Renal cortical epithelial cell (primary cell): ENCODE measurements at places on chromosomes 7 and 10. TPM values are rescaled to one million over a fixed set of nuclear protein-coding genes. Genes with fewer than 3 reads are reported as not detected.

- DNase-seq: no peak
Measured at GRCh38 chr7:70240873-70241272, 642.6 kb downstream of the AUTS2 start.

DNA sequence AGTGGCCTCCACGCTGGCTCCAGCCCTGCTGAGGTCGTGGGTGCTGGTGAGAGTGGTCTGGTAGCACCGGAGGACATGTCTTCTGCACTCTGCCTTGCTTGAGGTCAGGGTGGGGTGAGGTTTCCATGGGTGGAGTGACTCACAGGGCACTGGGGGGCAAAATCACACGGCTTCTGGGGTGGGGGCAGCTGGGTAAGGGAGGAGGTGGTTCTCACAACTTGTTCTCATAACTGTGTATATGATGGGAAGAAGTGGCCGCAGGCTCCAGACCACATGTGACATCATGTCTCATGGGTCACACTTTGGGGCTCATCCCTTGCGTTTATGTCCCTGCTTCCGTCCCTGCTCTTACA is 884 bp upstream of the PRF1 start:
- DNase-seq: no peak

- no peak for DNase-seq
Measured at GRCh38 chr10:19048891-19049290, 290 bp downstream of the MALRD1 start.

- DNase-seq: no peak
Measured at GRCh38 chr10:22649994-22650393, 64.4 kb downstream of the PIP4K2A start.

GRCh38 chr10:101453791-101454718 is 100.1 kb downstream of the BTRC start:
- DNase-seq: no peak

DNA sequence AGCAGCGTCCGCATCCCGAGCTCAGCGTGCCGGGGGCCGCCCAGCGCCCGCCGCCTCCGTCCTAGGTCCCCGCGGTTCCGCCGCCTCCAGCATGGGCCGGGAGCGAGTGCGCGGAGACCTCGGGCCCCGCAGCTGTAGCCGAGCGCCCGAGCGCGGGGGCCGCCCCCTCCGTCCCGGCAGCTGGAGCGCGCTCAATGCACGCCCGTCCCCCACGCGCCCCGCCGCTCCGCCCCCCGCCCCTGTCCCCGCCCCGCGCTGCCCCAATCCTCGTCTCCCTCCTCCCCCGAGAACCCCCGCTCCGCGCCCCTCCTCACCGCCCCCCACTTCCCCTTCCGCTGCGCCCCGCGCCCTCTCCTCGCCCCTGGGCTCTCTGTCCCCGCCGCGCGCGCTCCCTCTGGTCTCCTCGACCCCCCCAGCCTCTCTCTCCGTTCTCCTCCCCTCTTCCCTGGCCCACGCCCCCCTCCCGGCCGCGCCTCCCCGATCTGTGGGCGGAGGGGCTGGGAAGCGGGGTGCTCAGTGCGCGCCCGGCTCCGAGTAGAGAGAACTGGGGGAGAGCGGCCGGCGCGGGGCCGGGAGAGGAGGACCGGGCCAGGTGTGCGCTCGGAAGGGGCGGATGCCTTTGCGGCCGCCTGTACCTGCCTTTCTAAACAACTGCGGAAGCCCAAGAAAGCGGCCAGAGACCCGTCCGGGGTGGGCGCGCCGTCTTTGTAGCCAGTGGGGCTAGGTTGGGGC is at the start of gene VIPR2:
Gene VIPR2, minus strand, starts transcription at position 110 of the 732 bp plus-strand sequence. Its CDS starts 96 bp downstream, at position 14.
- no peak for DNase-seq

DNA sequence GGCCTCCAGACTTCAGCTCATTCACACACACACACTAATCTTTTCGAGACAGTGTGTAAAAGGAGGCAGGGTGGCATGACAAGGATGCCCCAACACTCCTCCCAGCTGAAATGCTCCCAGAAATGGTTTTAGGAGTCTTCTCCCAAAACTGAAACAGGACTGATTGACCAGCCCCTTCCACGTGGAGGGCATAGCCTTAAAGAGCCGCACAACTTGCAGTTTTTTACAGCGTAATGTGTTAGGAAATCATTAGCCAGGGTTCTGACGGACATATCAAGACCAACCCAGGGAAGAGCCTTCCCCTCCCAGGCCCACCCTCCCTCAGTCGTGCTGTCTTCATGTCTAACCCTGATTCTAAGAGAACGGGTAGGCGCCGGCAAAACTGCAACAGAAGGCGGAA is 224.6 kb downstream of the TNS3 start:
- DNase-seq: peak; percentile 53

GRCh38 chr10:118370499-118370898 is 28.4 kb upstream of the FAM204A start:
- no peak for DNase-seq

DNA sequence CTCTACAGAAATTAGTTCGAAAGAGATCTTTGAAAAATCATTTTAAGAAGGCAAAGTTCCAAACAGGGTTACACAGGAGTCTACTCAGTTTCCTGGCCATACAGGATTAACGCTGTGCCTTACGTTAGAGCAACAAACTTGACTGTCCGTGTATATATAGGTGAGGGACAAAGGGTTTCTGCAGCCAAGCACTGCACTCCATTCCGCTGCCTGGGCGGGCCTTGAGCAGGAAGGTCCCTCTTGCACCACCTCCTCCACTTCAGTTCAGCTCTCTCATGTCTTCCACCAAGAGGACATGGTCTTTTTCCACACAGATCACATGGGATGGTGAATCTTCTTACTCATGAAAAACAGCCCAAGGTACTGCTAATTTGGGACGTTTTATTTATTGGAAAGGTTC is 43.2 kb downstream of the MCMBP start:
- no peak for DNase-seq

DNA sequence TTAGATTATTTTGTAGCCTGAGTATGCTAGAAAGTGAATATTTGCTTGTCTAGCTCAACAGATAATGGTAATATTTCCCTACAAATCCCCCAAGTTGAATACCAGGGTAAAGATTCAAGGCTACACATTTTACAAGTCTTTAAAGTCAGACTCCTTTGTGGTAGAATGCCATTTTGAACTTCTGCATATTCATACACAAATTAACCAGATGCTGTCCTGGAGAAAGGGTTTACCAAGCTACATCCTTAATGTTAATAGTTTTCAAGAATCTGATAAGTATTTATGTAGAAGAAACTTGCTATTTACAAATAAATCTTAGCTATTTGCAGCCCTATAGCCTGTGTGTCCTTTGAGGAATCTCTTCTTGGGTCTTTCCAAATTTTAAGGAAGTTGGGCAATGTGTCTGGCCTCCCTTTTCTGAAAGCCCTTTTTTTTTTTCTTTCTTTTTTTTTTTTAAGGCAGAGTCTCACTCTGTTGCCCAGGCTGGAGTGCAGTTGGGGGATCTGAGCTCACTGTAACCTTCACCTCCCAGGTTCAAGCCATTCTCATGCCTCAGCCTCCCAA is 82.6 kb downstream of the CPEB3 start:
- no peak for DNase-seq

DNA sequence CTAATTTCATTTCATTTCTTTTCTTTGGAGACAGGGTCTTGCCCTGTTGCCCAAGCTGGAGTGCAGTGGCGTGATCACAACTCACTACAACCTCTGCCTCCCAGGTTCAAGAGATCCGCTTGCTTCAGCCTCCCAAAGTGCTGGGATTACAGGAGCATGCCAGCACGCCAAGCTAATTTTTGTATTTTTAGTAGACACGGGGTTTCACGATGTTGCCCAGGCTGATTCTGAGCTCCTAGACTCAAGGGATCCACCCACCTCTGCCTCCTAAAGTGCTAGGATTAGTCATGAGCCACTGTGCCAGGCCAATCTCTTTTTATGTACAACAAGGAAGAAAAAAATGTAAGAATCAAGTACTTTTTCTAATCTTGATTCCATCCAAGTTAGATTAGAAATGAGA is 10.7 kb upstream of the KMT2E start:
- peak; percentile 83 for DNase-seq

DNA sequence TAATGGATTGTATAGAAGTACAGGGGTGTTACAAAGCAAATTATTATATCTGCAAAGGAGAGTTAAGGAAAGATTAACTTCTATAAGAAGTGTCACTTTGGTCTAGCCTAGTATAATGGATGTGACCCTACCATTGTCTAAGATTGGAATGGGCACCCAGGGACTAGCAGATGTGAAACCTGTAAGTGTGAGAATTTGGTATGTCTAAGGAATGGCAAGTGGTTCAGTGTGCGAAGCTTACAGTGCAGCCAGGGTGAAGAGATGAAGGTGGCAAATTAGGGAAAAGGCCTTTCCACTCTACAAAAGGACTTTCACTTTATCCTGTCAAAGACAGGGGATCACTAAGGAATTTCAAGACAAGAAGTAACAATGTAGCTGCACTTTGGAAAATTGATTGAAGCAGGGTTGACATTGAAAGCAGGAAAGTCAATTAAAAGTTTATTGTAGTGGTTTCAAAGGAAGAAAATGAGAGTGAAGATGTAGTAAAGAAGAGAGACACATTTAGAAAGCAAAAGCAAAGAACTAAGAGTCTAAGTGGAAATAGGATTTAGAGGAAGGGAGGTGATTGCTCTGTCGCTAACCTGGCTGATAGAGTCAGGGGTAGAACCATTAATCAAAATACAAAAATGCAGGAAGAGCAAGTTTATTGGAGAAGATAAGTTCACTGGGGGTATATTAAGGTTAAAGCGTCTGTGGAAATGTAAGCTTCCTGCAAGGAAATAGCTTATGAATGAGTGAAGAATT is 47.4 kb downstream of the KCND2 start:
- no peak for DNase-seq

GRCh38 chr7:18294411-18294810 is 201.1 kb upstream of the HDAC9 start:
- DNase-seq: no peak

GRCh38 chr7:128915271-128915819 is 4.8 kb upstream of the KCP start:
- DNase-seq: no peak

DNA sequence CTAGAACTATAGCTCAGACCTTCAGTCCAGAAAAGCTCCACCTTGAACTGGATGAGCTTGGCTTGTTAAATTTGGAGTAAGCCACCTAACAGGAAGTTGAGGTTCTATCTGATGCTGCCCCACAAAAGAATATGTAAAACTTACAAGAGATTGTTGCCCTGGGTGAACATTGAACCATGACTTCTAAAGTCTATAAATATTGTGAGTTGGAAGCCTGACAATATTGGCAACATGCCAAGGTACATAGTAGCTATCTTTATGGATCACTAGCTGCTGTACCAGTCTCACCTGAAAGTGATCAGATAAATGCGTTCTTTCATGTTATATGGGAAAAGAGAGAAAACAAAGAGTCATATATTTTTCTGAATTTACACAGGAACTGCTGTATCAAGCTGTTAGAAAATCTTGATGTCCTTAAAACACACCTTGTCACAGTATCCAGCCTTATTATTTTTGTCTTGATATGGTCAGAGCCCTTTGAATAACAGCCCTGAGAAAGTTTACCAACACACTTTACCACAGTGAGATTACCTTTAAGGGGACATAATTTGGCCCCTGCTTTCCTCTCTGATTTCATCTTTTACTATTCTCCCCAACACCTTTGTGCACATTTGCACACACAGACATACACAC is 92.0 kb downstream of the LSMEM1 start:
- DNase-seq: peak; percentile 50

GRCh38 chr10:43042503-43043341 is 34.1 kb upstream of the RET start:
- no peak for DNase-seq

- no peak for DNase-seq
Measured at GRCh38 chr10:56116684-56117083, 244.4 kb downstream of the ZWINT start.

GRCh38 chr7:77667459-77668086 is 28.7 kb upstream of the RSBN1L start:
- no peak for DNase-seq

DNA sequence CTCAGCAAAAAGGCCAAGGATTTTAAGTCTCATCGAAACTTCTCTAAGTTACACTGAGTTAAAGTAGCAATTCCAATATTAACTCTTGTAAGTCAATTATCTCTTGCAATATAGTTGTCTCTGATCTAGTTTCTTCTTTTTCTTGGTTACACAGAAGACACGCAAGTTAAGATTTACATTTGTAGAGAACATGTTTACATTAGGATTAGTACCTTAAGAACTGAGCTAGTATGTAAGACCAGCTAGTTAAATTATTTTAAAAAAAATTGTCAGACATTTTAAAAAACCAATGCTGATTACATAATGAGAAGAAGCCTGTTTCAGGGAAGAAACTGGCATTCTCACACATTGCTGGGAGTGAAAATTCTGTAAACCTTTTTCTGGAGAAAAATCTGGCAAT is 31.4 kb downstream of the FRA10AC1 start:
- DNase-seq: no peak

DNA sequence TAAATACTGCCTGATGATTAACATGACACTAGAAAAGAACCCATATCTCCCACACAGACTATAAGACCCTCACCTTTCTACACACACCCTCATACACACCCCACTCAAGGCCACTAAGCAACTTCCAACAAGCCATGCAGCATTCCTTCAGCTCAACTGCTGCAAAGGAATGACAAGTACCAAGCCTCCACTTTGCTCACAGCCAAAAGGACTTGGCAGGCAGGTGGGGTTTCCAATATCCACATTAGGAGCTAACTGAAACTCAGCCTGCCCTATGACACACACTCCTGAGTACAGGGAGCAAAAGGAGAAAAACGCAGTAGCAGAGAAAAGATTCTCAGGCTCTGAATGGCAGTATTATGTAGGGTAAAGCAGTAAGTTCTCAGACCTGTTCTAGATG is 13.4 kb downstream of the USP54 start:
- DNase-seq: peak; percentile 81

GRCh38 chr10:64952042-64952441 is 1430.8 kb downstream of the REEP3 start:
- peak; percentile 2 for DNase-seq

Gene DENND2A
- 13.5 and 67.9 TPM in 2 replicates for total RNA-seq

Gene XPNPEP1
- total RNA-seq: 121 and 123 TPM in 2 replicates

Gene GSTO2
- total RNA-seq: 8.5 and 8.9 TPM in 2 replicates

Gene SPAM1
- total RNA-seq: not detected in 2 replicates

Gene GHRHR
- not detected in 2 replicates for total RNA-seq

Gene TAS2R40
- total RNA-seq: not detected in 2 replicates

Gene UNCX
- total RNA-seq: not detected in 2 replicates

Gene ASB13
- total RNA-seq: 12.7 and 16.6 TPM in 2 replicates

Gene PSTK
- 6.4 and 10.4 TPM in 2 replicates for total RNA-seq

Gene TRIM50
- 0.05 TPM in 1 of 2 replicates, not detected in the other for total RNA-seq

Gene HNRNPA2B1
- total RNA-seq: 72.9 and 220 TPM in 2 replicates

Gene FEZF1
- total RNA-seq: not detected in 2 replicates
